Bronchial epithelial cell (primary cell): ENCODE measurements at places on chromosomes 7 and 10.

- no peak for DNase-seq
These were observed 154.8 kb upstream of the TMEM196 start for GRCh38 chr7:19928247-19928646.

- DNase-seq: no peak
These were observed 138.0 kb downstream of the TES start for GRCh38 chr7:116348346-116348745.

DNA sequence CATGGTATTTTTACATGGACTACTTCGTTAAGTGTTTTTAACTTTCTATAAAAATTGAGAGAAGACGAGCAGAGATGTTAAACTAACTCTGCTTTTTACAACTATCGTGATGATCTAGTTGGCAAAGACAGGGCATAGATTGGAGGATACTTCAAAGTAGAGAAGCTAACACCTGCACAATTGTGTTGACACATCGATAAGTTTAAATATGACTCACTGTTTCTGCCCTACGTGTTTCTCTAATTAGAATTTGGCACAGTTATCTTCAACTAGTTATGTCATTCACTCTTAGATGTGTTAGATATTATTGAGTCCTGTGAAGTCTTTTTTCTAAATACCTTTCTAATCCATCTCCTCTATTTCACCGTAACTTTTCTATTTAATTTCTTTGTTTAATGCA is 68.5 kb upstream of the FERD3L start:
- peak; percentile 22 for DNase-seq

DNA sequence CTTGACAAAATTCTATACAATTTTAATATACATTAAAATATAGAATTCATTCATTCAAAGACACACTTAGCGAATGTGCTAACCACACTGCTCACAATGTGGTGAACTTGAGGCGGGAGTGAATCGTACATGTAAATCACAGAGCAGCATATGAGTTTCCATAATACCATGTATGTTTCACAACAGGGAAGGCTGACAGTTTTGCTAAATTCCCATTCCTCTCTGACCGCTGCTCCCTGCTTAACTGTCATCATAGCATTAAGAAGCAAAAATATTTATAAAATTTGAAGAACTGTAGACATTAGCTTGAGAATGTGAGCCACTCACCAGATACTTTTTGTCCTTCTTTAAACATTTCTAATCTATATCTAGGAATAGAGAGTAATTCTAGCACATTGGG is 763.3 kb downstream of the MAGI2 start:
- no peak for DNase-seq

DNA sequence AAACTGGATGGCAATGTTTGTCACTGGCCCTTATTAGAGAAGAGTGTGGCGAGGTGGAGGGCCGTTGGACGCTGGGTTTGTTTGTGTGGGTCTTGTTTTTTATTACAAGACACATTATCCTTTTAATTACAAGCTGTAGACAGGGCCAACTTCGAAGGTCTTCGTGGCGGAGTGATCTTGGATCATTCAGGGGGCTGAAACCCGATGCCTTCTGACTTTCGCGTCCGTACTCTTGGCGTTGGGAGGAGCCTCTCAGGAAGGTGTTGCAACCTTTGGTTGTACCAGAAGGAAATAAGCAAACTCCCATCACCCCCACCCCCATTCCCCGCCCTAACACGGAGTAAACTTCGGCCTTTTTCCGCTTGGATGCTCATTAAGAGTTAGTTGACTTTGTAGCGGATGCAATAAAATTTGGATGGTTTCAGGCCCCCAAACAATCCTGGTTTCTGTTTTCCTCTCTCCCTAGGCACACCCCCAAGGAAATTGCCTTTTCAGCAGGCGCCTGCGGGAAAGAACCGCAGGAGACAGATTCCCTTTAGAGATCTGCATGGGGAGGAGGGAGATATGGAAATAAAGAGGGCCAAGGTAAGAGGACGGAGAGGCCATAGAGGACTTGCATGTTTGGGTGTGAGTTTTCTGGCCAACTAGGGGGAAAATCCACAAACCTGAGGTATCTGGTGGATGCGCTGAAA is 294.5 kb upstream of the NFE2L3 start:
- DNase-seq: peak; percentile 70

- DNase-seq: no peak
These were observed 4.6 kb downstream of the NFKB2 start for GRCh38 chr10:102400076-102400475.

GRCh38 chr7:143104759-143105158 is 27.1 kb upstream of the PIP start:
- no peak for DNase-seq

DNA sequence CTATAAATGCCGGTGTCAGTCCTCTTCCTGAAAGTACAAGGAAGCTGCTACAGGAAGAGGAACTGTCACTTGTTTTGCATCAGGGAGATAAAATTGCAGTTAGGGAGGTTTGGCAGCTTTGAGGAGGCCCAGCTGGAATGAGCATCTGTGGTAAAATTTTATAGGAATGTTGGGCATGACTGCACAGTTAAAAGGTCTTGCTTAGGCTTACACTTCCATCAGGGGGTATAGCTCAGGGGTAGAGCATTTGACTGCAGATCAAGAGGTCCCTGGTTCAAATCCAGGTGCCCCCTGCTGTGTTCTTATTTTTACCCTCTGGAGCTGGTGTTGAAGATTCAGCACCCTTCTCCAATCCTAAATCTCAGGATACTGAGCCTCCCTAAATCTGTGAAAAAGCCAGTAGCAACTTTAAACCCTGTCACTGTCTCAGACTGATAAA is 65.9 kb downstream of the ZNF467 start:
- DNase-seq: peak; percentile 3

DNA sequence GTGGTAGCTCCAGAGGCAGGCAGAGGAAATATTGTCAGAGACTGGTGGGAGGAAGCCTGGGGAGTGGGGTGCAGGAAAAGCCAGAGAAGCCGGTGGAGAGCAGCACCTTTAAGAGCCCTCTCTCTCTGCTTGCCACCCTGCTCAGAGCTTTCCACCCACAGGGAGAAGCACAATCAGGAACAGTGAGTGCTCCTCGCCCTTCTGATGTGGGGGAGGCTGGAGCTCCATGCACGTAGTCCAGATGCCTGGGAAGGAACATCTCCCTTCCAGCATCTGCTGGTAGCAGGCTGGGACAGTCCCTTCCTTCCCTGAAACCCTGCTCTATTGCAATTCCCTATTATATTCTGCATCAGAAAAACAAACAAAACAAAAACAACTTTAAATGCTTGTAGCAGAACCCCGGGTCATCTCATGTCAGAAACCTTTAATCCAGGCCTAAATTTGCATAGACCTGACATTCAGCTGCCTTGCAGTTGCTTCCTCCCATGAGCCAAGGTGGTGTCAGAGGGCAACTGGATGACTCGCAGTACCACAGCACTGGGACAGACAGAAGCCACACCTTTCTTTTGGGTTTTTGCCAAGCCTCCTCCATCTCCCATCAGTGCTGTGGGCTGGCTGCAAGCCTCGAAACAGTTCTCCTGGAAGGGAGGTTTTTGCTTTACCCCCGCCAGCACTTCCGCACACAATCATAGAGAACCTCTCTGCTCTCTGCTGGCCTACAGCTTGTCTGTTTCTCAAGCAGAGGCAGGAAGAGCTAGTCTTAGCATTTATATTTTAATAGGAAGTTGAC is 13.1 kb downstream of the AVPI1 start:
- DNase-seq: peak; percentile 56

GRCh38 chr7:2761131-2761624 is 73.2 kb downstream of the AMZ1 start:
- no peak for DNase-seq

- no peak for DNase-seq
These were observed 1454.1 kb downstream of the GATA3 start for GRCh38 chr10:9508606-9509005.

GRCh38 chr10:33669904-33670303 is 335.4 kb upstream of the NRP1 start:
- DNase-seq: no peak
